Left ventricle myocardium inferior (tissue), 1 donor: ENCODE measurements at places on chromosomes 16 and 17. TPM values are rescaled to one million over a fixed set of nuclear protein-coding genes. Genes with fewer than 3 reads are reported as not detected.

- peak; percentile 20 for DNase-seq
- H3K27me3 ChIP-seq: no peaks in the 10 kb centered on the region
- peaks cover 47% of the 10 kb centered on the region for H3K4me1 ChIP-seq
- peak overlapping the region; percentile 89 for H3K27ac ChIP-seq
- peak overlapping the region; percentile 77 for H3K4me3 ChIP-seq
These were observed 521 bp downstream of the ATMIN start for GRCh38 chr16:81035975-81036750.

DNA sequence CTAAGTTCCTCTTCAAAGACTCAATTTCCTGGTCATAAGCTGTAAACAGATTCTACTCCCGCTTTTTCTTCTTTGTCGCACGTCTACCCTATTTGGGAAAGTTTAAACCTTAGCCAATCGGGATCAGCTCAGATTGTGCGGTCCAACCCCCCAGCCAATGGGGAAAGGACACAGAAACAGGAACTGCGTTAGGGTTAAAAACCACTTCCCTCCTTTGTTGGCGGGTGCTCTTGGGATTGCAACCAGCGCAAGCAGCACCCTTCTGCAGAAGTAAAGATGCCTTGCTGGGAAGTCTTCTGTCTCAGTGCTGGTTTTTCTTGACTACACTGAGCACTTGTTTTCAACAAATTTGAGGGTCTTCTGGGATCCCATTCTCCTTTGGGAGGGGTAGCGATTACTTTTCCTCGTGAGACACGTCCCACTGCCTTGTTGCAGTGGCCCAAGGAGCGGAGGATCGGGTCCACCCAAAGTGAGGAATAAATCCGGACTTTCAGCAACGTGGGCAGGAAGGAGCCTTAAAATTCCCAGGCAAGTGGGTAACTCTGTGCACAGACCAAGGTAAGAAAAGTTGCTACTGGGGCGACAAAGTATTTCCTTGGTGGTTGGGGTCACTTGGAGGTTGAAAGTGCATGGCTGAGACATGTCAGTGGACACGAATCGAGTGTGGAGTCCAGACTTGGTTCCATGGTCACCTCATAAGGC lies 1.0 kb upstream of the YPEL3 start:
- peaks cover 43% of the 10 kb centered on the region for H3K4me1 ChIP-seq
- H3K36me3 ChIP-seq: peaks cover 17% of the 10 kb centered on the region
- DNase-seq: no peak
- peak overlapping the region; percentile 92 for H3K27ac ChIP-seq
- H3K27me3 ChIP-seq: no peaks in the 10 kb centered on the region

DNA sequence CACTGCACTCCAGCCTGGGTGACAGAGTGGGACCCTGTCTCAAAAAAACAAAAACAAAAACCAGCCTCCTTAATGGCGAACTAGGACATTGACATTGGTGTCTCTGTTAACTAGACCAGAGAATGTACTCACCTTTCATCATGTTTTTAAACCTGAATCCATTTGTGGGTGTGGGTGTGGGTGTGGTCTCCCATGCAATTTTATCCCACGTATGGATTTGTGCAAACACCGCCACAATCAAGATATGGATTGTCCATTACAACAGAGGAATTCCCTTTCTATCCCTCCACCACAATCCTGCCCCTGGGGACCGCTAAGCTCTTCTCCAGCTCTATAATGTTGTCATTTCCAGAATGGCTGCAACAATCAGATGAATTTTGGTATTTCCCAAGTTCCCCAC lies 49.9 kb downstream of the DNAH17 start:
- no peak overlapping the region for H3K4me3 ChIP-seq
- H3K27me3 ChIP-seq: no peaks in the 10 kb centered on the region
- no peak overlapping the region for H3K27ac ChIP-seq
- no peaks in the 10 kb centered on the region for H3K4me1 ChIP-seq
- no peaks in the 10 kb centered on the region for H3K36me3 ChIP-seq

The C16orf96 gene
- 0.08 TPM for total RNA-seq

GRCh38 chr16:84314814-84315213 lies 20.1 kb downstream of the WFDC1 start:
- DNase-seq: no peak
- H3K27ac ChIP-seq: no peak overlapping the region
- no peak overlapping the region for H3K4me3 ChIP-seq
- H3K36me3 ChIP-seq: no peaks in the 10 kb centered on the region
- peaks cover 3% of the 10 kb centered on the region for H3K4me1 ChIP-seq
- peaks cover 58% of the 10 kb centered on the region for H3K27me3 ChIP-seq

GRCh38 chr16:65392806-65393565 lies 271.1 kb upstream of the CDH11 start:
- no peaks in the 10 kb centered on the region for H3K27me3 ChIP-seq
- no peak overlapping the region for H3K27ac ChIP-seq
- DNase-seq: no peak
- no peak overlapping the region for H3K4me3 ChIP-seq
- no peaks in the 10 kb centered on the region for H3K36me3 ChIP-seq

DNA sequence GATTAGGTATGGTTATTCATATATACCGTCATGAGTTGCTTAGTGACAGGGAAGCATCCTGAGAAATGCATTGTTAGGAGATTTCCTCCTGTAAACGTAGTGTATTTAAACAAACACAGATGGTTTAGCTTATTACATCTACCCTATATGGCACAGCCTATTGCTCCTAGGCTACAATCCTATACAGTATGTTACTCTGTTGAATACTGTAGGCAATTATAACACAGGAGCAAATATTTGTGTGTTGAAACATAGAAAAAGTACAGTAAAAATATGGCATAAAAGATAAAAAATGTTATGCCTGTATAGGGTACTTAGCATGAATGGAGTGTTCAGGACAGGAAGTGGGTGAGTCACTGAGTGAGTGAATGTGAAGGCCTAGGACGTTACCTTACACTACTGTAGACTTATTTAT lies 157.7 kb downstream of the CDH11 start:
- H3K27me3 ChIP-seq: no peaks in the 10 kb centered on the region
- H3K27ac ChIP-seq: no peak overlapping the region
- H3K4me3 ChIP-seq: no peak overlapping the region

GRCh38 chr17:36728030-36728991 lies 126.9 kb downstream of the MRM1 start:
- no peak overlapping the region for H3K4me3 ChIP-seq
- H3K27me3 ChIP-seq: peaks cover 77% of the 10 kb centered on the region
- peaks cover 5% of the 10 kb centered on the region for H3K4me1 ChIP-seq
- H3K36me3 ChIP-seq: no peaks in the 10 kb centered on the region
- no peak for DNase-seq

DNA sequence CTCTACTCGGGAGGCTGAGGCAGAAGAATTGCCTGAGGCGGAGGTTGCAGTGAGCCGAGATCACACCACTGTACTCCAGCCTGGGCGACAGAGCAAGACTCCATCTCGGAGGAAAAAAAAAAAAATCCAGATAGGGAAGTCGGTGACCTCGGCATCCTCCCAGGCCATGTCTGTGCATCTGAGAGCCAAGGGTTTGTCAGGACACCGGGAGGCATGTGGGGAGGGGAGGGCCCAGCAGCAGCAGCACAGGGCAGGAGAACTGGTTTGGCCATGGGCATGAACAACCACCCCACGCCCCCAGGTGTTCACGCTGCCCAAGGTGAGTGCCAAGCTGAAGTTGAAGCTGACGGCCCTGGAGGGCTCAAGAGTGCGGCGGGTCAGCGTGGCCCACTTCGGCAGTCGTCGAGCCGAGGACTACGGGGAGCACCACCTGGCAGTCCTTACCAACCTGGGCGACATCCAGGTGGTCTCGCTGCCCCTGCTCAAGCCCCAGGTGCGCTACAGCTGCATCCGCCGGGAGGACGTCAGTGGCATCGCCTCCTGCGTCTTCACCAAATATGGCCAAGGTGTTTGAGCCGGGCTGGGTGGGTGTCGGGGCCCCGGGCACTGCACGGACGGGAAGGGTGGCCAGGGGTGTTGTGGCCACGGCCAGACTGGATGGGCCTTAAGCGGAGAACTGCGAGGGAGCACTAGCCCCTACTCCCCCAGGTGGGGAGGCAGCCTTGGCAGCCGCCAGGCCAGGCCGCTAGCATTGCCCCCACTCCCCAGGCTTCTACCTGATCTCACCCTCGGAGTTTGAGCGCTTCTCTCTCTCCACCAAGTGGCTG lies 14.7 kb upstream of the MYO15B start:
- H3K27me3 ChIP-seq: no peaks in the 10 kb centered on the region
- H3K27ac ChIP-seq: no peak overlapping the region
- H3K36me3 ChIP-seq: no peaks in the 10 kb centered on the region
- DNase-seq: no peak

The CMTM2 gene
- not detected for total RNA-seq

DNA sequence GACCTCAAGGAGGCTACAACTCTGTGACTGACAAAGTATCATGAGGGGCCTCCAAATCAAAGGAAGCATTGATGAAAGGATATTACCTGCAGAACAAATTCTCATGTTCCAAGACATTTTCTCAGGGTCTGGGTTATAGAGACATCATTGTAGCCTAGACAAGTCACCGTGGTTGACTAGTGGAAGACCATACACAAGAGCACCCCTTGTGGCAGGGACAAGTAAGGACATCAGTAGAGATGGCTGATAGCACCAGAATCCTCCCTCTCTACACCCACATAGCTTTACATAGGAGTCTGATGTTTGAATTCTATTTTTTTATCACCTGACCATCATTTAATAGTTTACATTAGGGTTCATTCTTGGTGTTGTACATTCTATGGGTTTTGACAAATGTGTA lies 32.5 kb upstream of the CDH8 start:
- H3K4me1 ChIP-seq: no peaks in the 10 kb centered on the region
- no peak overlapping the region for H3K27ac ChIP-seq
- H3K27me3 ChIP-seq: no peaks in the 10 kb centered on the region
- H3K4me3 ChIP-seq: no peak overlapping the region
- no peaks in the 10 kb centered on the region for H3K36me3 ChIP-seq

DNA sequence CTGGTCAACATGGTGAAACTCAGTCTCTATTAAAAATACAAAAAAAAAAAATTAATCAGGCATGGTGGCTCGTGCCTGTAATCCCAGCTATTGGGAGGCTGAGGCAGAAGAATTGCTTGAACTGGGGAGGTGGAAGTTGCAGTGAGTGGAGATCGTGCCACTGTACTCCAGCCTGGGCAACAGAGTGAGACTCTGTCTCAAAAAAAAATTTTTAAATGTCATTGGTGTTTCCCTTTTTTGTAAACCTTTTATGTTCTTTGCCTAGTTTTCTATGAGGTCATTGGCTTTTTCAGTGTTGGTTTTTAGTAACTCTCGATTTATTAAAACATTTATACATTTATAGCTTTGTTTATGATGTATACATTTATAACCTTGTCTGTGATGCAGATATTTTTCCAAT lies 18.2 kb downstream of the NLRC5 start:
- no peak overlapping the region for H3K4me3 ChIP-seq
- H3K4me1 ChIP-seq: peaks cover 7% of the 10 kb centered on the region
- no peaks in the 10 kb centered on the region for H3K27me3 ChIP-seq

DNA sequence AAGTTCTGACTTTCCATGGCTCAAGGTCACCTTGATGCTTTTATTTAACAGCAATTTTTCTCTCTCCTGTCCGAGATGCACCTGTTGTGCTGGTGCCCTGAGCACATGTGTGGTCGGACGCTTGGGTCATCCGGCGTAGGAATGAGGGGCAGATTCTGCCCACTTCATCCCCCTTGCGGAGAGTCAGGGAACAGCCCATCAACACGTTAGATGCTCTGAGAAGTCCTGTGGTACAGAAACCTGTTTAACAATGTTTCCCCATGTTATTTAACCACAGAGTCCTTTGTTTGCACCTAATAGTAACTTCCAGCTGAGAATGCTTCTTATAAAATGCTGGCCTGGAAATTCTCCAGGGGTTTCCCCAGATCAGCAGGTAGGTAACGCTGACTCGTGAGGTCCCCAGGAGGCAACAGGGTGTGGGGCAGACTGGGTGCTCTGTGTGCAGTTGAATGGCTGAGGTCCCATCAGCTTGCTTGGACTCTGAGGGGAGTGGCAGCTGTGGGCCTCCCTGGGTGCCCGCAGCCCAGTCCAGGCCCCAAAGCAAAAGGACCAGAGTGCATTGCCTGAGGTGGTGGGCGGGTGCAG lies 17.8 kb downstream of the DOC2B start:
- no peak overlapping the region for H3K27ac ChIP-seq
- no peak for DNase-seq
- no peak overlapping the region for H3K4me3 ChIP-seq
- H3K4me1 ChIP-seq: peaks cover 3% of the 10 kb centered on the region

DNA sequence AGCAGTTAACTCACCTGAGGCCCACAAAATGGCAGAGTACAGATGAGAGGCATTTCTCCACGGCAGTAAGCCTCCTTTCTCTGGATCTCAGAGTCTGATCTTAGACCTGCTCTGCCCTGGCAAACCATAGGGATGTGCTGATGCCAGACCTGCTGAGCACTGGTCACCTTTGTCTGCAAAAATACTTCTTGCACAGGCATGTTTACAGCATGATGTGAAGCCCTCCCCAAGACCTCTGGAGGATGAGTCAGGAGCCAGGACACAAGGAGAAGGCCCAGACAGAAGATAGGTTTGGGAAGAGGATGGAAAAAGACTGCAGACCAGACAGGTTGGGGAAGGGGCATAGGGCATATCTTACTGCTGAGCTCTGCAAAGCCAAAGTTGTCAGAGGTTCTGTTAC lies 426.6 kb downstream of the PMP22 start:
- H3K4me3 ChIP-seq: no peak overlapping the region
- no peaks in the 10 kb centered on the region for H3K4me1 ChIP-seq
- no peaks in the 10 kb centered on the region for H3K36me3 ChIP-seq
- no peak overlapping the region for H3K27ac ChIP-seq
- peaks cover 19% of the 10 kb centered on the region for H3K27me3 ChIP-seq

The CIITA gene
- 9.4 TPM for total RNA-seq

GRCh38 chr16:56356276-56357240 lies 68.8 kb downstream of the AMFR start:
- H3K27ac ChIP-seq: peak overlapping the region; percentile 70
- peak; percentile 80 for DNase-seq
- peaks cover 9% of the 10 kb centered on the region for H3K36me3 ChIP-seq
- no peaks in the 10 kb centered on the region for H3K27me3 ChIP-seq

GRCh38 chr17:34726536-34727384 lies 147.4 kb downstream of the TMEM132E start:
- H3K27me3 ChIP-seq: peaks cover 57% of the 10 kb centered on the region
- no peak overlapping the region for H3K4me3 ChIP-seq
- H3K4me1 ChIP-seq: no peaks in the 10 kb centered on the region
- no peaks in the 10 kb centered on the region for H3K36me3 ChIP-seq

The SLC43A2 gene
- 4.0 TPM for total RNA-seq

DNA sequence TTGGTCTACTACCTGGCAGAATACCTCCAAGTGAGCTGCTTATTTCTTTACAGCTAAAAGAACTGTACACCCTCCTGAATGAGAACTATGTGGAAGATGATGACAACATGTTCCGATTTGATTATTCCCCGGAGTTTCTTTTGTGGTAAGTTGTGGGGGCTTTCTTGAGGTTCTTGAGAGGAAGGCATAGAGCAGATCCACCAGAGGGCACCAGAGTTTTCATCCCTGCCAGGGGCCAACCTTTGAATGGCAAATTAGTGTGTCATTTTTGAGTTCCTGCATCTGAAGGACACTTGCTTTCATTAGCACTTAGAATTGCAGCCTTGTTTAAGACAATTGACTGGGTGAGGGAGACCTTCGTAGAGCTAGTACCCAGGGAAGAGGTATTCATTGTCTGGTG lies 35.0 kb downstream of the NMT1 start:
- H3K27me3 ChIP-seq: no peaks in the 10 kb centered on the region
- peaks cover 80% of the 10 kb centered on the region for H3K36me3 ChIP-seq
- peaks cover 68% of the 10 kb centered on the region for H3K4me1 ChIP-seq
- H3K4me3 ChIP-seq: no peak overlapping the region

GRCh38 chr17:16378636-16379282 lies 2.1 kb upstream of the UBB start:
- peaks cover 21% of the 10 kb centered on the region for H3K36me3 ChIP-seq
- H3K27ac ChIP-seq: no peak overlapping the region
- peaks cover 44% of the 10 kb centered on the region for H3K4me1 ChIP-seq
- DNase-seq: no peak
- no peak overlapping the region for H3K4me3 ChIP-seq
